NCI-H1092 (cell line): ENCODE measurements at places on chromosomes 11 and 22.

DNA sequence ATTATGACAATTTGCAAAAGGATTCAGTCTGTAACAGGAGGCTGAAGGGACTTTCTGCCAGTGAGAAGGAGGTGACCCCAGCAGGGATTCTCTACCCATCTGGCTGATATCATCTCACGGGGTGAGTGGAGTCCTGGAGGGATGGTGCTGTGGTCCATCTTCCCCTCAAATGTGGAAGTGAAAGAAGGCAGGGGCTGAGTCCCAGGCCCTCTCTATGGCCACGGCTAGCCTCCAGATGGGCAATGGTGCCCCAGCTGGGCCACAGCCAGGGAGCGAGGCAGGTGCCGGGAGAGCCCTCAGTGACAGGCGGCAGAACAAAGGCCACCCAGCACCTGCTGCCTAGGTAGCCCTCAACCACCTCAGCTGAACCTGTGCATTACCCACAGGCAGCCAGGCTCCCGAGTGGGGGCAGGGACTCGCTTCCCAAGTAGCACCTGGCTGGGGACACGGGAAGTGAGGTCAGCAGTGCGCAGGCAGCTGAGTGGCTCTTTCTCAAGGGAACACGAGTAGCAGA is 6.7 kb downstream of the NECTIN1 start:
- peak; percentile 88 for DNase-seq

DNA sequence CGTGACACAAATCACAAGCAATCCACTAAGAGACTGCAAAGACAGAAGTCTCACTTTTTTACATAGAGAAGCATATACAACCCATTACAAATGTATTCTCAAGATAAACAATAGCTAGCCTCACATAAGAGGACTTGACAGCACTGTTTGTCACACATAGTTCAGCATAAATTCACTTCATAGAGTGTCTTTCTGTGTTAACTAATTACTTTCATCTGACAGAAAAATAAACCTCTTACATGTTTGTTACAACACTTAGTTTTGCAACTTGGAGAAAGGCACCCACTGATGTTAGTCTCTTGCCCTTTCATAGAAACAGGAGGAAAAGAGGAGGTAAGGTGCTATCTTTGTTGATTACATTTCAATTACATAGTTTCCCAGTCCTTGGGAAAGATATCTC is 2221.9 kb upstream of the RAG2 start:
- no peak for DNase-seq

GRCh38 chr11:91394727-91395414 is 829.7 kb upstream of the FAT3 start:
- no peak for DNase-seq

DNA sequence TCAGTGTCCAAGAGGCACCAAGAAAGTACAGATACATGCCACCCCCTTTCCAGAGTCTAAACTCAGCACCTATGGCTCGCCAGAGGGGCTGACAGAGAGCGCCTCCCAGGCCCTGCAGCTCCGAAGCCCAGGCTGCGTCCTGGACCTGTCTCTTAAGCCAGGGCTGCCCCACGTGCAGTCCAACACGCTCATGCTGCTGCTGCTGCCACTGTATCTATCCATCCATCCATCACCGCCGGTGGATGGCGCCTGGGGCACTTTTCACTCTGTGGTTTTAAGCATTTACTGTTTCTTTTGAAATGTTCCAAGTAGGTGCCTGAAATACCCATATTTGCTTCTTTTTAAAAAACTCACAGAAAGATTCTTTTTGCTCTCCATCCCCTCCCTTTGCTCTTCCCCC is 41.8 kb downstream of the MACROD1 start:
- no peak for DNase-seq

DNA sequence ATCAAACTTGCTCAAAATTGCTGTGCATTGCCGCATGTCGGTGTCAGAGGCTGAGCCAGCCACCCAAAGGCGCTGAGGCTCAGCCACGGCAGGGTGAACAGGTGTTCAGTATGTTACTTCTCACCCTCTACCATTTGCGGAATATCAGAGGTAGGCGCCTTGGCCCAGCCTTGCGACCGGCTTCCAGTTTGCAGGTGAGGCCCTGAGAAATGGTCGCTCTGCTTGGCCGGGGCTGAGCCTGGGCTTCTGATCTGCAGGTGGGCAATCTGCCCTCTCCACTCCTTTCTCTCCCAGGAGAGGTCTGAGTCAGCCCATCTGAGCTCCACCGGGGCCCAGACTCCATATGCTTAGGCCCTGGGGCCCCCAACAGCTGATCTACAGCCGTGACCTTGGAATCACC is 71.0 kb downstream of the RPS6KA4 start:
- DNase-seq = no peak

DNA sequence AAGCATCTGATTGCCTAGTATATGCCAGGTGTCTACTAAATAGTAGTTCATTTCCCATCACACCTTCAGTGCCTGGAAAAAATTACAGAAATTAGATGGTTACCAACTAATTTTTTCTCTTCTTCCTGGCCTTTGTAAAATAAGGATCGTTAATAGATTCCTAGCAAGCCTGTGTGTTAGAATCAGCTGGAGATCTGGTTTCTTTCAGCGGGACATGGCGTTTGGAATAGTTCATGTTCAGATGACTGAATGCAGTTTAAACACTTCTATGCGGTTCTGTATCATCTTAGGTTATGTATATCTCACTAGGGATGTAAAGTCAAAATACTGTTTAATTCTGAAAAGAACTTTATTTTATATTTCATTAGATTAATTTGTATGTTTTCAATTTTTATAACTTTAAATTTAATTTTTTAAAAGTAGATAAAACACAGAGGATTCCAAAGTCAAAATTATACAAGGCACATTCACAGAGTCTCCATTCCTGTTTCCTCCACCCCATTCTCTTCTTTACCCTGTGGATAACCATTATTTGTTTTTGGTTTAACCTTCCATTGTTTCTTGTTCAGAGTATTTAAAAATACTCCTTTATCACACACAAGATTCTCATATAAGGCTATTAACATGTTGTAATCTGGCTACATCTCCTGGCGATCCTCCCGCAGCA is 132.8 kb downstream of the ATXN10 start:
- DNase-seq = no peak

- DNase-seq = no peak
Measured at GRCh38 chr11:70159627-70160570, 43.2 kb upstream of the FADD start.

DNA sequence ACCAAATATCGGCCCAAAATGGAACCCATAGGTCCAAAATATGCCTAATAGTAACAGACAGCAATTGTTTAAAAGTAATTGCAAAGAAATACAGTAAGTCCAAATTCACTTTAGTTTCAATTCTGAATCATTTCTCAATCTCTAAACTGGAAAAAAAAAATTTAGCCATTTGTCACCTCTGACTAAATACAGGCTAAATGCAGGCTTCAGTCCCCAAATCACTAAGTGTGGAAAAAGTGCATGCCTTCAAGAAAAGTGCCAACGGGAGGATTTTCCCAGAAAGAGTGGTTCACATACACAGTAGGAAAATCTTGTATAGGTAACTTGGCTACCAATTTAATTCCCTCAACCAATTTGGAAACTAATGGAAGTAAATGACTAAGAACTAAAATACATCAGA is 35.7 kb downstream of the SIK3 start:
- no peak for DNase-seq

DNA sequence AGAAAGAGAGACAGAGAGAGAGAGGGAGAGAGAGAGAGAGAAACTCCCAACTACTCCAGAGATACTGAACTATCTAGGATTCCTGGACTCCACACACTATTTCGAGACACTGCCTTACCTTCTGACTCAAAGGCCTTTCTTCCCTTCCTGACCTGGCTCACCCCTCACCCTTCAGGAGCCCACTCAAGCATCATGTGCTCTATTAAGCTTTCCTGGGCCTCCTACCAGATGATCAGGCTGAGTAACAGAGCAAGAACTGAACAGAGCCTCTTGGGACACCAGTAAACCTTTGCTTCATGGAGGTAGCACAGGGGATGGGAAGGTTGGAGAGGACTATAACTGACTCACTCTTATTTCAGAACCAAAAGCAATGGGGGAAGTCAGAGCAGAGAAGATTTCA is 31.4 kb downstream of the PLEKHA7 start:
- DNase-seq = no peak

- DNase-seq = no peak
Measured at GRCh38 chr11:17333799-17334586, 17.6 kb upstream of the NCR3LG1 start.

DNA sequence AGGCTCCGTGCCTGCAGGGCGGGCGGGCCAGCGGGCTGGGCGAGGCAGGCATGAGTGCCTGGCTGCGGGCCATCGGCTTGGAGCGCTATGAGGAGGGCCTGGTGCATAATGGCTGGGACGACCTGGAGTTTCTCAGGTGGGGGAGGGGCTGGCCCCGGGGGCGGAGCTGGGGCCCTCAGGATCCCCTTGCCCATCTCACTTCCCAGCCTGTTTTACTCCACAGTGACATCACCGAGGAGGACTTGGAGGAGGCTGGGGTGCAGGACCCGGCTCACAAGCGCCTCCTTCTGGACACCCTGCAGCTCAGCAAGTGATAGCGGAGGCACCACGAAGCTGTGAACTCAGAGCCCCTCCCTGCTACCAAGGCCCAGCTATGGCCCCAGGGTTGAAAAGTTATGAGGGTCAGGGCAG is 5.9 kb downstream of the PHOX2A start:
- DNase-seq = peak; percentile 26

DNA sequence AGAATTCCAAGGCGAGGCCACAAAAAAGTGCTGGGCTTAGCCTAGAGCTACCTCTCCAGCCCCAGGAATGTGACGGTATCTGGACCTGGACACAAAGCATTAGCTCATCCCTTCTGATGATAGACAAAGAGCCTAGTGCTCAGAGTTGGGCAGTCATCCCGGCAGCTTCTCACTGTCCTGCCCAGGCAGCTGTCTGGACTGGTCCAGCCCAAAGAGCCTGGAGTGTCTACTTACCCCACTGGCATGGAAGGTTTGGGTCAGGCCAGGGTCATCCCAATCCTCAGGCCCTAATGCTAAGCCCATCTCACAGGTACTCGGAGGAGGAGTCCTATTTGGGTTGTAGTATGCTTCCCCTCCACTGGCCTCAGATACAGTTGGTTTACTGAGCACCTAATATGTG is 31.0 kb downstream of the NAV2 start:
- no peak for DNase-seq

- no peak for DNase-seq
Measured at GRCh38 chr11:60995798-60996197, 24.3 kb downstream of the CD6 start.

DNA sequence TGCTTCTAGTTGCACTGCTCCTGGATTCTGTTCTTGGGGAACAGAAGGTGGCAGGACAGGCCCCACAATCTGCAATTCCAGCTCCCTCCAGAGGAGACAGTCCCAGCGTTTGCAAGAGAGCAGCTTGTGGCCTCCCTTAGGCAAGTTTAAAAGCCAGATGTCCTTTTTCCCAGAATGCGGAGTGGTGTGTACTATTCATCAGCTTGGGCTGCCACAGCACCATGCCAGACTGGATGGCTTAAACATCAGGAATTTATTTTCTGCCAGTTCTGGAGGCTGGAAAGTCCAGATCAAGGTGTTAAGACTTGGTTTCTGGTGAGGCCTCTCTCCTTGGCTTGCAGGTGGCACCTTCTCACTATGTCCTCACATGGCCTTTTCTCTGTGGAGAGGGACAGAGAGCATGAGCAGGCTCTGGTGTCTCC is 11.7 kb downstream of the MIAT start:
- DNase-seq = no peak

DNA sequence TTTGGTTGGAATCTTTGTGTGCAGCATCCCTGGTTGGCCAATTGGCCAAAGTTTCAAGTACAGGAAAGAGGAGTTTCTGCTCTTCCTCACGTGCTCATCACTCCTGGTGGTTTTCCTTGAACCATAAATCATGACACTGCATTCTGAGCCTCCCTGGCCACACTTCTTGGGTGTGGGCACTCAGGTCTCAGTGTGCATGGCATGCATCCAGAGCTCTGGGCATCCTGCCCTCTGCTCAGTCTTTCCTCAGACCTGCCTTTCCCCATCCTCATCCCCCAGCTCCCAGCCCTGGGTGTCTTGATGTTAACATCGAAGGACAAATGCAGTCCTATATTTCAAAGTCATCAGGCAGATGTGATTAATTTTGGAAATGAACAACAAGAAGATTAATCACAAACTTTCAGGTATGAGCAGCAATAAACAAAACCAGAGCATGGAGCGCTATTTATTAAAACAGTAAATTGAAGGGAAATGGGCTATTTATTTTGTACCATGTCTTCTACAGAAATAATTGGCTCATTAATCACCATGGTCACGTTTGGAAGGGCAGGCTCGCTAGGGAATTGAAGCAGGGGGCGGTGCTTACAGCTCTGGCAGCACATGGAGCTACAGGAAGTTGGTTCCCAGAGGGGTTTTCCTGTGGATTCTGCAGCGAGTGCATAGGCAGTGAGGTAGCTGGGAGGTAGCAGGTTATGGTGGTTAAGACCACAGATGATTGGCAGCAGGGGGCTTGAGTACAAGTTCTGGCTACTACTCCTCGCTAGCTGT is 89.6 kb downstream of the CSNK2A3 start:
- DNase-seq = peak; percentile 68

GRCh38 chr22:19992921-19993355 is 23.7 kb downstream of the ARVCF start:
- no peak for DNase-seq

DNA sequence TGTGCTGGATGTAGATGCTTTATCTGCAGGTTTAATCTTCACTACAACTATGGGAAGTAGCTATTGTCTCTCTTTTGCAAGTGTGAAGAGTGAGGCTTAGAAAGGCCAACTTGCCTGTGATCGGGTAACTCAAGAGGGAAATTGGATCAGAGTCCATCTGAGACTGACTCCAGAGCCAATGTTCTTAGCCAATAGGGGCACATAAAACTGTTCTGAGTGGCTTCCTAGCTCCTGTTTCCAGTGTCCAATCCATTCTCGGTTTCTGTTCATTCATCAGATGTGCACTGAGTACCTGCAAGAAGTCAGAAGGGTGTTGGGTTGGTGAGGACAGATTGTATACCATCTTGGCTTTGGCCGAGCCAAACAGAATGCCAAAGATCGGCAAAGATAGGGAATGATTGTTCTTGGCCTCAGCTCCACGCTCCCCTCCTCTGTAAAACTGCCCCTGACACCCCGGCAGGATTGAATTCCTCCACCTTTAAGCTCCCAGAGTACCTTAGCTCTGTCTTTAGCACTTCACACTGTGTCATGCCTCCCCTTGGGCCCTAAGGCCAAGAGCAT is 100.0 kb downstream of the PTPRJ start:
- no peak for DNase-seq

DNA sequence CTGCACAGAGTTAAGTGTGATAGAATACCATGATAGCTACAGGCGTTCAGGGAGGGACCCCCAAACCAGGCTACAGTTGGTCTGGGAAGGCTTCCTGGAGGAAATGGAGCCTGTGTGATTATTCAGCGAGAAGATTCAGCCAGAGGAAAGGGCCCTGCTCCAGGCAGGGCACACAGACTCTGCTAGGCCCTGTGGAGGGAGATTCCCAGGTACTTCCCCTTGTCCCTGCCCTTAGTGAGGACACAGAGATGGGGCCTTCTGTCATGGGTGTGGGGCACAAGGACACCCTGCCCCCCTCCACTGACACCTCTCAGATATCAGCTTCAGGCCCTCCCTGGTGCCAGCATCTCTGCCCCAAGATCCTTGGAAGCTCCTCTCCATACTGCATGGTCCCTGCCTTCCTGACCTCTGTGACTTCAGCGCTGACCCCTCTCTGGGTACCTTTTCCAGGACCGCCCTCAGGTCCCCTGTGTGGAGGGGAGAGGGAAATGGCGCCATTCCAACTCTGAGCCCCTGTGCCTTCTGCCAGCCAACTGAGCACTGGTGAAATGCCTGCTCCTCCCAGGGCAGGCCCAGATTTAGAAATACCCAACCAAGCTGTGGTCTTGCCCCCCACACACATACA is 12.6 kb upstream of the POU2F3 start:
- no peak for DNase-seq

GRCh38 chr11:15418921-15419320 is 304.2 kb downstream of the INSC start:
- DNase-seq = peak; percentile 49

- DNase-seq = no peak
Measured at GRCh38 chr11:59000003-59000402, 60.7 kb downstream of the GLYATL1 start.
